ENCODE measurements at places on chromosomes 12 and 14.

- DNase-seq = no peak
Measured at GRCh38 chr12:16020031-16020430, 108.9 kb downstream of the DERA start.

DNA sequence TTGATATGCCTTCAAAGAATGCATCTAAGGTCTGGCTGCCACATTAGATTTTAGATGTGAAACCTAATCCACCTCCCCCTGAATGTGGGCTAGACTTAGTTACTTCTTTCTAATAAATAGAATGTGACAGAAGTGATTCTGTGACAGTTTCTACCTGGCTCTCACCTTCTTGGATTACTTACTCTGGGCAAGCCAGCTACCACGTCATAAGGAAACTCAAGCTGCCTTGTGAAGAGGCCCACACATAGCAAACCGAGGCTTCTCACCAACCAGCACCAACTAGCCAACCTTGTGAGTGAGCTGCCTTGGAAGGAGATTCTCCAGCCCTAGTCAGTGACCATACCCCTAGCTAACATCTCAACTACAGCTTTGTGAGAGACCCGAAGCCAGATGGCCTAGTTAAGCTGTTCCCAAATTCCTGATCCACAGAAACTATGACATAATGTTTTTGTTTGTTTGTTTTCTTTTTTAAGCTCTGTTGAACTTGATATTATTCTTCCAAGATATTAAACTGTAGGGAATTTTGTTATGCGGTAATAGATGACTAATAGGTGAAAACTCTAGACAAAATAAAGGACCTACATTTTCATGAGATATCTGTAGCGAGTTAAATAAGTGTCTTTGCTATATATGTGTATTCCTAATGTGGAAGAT, 6.2 kb downstream of the GPR19 start:
- DNase-seq = no peak

GRCh38 chr12:53057816-53058500, 8.1 kb downstream of the TNS2 start:
- no peak for DNase-seq

DNA sequence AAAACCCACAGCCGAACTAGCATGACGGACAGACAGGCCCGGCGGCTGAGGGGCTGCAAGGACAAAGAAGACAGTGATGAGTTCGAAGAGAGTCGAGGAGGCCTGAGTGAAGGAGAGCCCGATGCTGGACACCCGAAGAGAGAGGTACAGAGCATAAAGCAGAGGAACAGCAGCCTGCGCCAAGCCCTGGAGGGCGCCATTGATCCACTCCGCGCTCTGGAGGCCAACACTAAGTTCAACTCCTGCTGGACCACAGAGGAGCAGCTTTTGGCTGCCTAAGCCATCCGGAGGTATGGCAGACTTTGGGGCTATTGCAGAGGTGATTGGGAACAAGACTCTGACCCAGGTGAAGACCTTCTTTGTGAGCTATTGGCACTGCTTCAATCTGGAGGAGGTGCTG, 7.8 kb upstream of the PLXNC1 start:
- DNase-seq = no peak

- DNase-seq = no peak
Measured at GRCh38 chr12:98403385-98403784, 112.0 kb upstream of the TMPO start.

GRCh38 chr12:108856428-108857157, 790 bp downstream of the SSH1 start:
- DNase-seq = peak; percentile 50

- DNase-seq = no peak
Measured at GRCh38 chr12:68331500-68331868, 678 bp downstream of the MDM1 start.

GRCh38 chr14:64244279-64244678, 49.9 kb downstream of the ESR2 start:
- no peak for DNase-seq

GRCh38 chr12:104929977-104930376, 28.1 kb downstream of the SLC41A2 start:
- no peak for DNase-seq

DNA sequence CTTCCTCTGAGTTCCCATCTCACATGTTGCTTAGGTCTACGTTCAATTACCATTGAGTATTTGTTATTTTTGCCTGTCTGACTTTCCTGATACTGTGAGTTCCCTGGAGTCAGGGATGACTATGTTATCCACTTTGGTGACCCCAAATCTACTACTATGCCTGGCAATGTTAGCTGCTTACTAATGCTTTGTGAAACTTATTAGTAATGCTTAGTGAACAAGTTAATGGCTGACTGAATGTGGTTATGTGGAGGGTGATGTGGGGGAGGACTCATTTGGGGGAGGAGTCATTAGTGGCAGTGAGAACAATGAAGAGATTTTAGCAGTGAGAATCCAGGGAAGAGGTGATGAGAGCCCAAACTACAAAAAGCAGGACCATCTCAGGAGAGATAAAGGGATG, 121.6 kb downstream of the KTN1 start:
- no peak for DNase-seq

DNA sequence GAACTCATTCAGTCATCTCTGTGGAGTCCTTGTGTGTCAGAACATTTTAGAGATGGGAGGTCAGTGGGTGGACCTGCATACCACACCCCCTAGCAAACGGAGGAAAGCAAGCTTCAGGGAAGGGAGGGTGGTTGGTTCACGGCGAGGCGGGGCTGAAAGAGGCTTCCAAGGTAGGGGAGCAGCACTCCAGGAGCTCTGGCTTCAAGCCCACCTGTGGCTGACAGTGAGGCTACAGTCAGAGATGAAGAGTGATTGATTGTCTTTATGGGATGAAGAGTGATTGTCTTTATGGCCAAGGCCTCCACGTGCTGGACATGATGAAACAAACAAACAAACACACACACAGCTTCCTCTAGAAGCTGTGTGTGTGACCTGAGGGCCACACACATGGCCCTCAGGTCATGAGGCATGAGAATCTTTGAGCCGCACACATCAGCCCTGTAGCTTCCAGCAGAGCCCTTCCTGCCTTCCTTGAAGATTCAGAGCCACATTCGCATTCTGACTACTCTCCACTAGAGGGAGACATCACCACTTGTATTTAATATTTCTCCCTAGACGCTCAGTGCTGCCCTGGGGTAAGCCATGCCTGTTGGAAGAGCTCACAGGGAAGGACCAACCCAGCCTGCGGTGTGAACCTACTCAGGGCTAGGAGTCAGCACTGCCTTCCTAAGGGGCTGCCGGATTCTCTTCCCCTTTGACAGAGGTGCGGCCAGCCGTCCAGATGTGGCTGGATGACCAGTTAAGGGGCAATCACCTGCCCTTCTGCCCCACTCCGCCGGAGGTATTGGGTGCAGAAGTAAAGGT, 54.4 kb upstream of the KCNA1 start:
- peak; percentile 10 for DNase-seq

- no peak for DNase-seq
Measured at GRCh38 chr14:38016497-38016896, 191.2 kb upstream of the SSTR1 start.

DNA sequence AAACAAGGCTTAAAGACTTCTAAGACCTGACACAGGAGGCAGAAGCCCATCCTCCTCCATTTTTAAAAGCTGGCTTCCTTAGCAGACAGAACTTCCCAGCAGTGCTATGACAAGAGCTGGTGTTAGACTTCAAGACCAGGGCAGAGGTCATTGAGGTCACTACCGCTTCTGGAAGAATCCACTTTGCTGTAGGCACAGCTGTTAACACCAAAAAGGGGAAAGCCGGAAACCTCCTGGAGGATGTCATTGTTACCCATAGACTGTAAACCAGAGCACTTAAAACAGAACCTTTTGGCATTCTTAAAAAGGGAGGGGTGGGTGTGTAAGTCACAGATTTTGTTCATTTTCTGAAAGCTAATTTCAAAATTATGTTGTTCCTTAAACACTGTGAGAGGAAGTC, 445.7 kb downstream of the TMTC2 start:
- DNase-seq = no peak

DNA sequence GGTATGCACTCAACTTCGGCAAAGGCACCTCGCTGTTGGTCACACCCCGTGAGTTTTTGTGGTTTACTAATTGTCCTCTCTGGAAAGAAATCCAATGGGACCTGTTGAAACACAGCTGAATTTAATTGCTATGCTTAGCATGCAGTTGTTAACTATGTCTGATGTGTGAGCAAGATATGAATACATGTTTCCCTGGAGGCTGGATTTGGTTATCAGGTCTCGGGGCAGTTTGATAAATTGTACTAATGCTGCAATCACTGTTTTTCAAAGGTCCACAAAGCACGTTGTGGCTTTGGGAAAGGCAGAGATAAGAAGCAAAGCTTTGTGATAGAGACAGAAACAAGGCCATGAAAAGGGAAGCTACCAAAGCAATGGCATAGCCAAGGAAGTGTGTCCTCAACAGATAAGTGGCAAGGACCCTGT, 91.3 kb downstream of the DAD1 start:
- DNase-seq = no peak

GRCh38 chr12:19288603-19289244, 150.6 kb upstream of the AEBP2 start:
- DNase-seq = no peak

DNA sequence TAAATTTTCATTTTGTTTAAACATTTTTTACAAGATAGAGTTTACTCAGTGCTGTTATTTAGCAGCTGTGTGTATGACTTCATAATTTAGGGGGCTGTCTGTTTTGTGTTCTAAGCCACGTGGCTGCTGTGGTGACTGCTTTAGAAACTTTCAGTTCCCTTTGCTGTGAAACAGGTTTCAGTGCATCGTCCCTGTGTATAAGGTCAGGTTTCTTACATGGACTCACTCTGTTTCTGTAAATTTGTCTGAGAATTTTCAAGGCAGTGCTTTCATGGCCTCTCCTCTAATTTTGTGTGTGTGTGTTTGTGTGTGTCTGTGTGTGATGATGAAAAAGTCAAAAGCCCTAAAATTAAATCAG, 32.4 kb downstream of the BICD1 start:
- peak; percentile 1 for DNase-seq

- DNase-seq = no peak
Measured at GRCh38 chr12:82898441-82898840, 211.7 kb downstream of the TMTC2 start.

- DNase-seq = no peak
Measured at GRCh38 chr12:100842156-100842555, 47.6 kb downstream of the ANO4 start.

- no peak for DNase-seq
Measured at GRCh38 chr14:63717702-63718101, 10.2 kb downstream of the SGPP1 start.

GRCh38 chr12:58395470-58395869, 454.1 kb downstream of the ATP23 start:
- DNase-seq = no peak

GRCh38 chr12:56602239-56602638, 27.9 kb downstream of the BAZ2A start:
- no peak for DNase-seq

- no peak for DNase-seq
Measured at GRCh38 chr14:104741108-104741802, 11.7 kb upstream of the SIVA1 start.

DNA sequence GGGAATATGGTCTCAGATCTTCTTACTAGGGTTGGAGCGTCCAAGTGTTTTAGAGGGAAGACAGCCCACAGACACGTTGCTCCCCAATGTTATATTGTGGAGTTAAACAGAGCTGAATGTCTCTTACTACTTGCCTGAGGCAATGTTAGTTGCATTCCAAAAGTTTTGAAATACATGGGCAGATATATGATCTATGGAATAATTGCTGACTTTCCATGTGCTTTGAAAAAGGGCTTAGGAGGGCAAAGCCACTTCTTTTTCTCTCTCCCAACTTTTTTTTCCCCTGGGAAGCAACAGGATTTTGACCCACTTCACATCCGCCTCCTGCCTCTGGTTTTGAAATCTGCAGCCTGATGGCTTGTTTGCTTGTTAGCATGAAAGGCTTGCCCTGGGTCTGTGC, 33.7 kb upstream of the PAX9 start:
- no peak for DNase-seq

- DNase-seq = no peak
Measured at GRCh38 chr12:58105225-58106119, 164.1 kb downstream of the ATP23 start.

DNA sequence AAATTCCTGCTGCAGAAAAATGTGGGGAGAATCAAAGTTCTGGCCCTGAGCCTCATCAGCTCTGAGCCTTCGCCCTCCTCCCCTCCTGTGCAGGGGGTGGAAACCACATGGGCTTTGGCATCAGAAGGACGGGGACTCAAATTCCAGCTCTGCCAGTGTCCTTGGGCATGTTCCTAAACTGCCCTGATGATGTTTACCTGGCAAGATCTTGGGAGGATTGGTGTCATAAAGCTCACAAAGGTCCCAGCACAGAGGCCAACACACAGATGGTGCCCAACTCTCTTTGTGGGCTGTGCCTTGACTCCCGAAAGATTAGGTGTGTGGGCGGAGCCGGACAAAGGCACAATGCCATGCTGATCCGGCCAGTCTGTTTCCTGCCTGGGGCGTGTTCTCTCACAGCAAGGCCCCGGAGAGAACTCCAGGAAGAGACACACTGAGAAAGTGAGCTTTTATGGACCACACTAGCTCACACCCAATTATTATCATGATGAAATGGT, 20.5 kb upstream of the CLMN start:
- DNase-seq = no peak

- no peak for DNase-seq
Measured at GRCh38 chr12:110906083-110906482, 14.3 kb downstream of the MYL2 start.

DNA sequence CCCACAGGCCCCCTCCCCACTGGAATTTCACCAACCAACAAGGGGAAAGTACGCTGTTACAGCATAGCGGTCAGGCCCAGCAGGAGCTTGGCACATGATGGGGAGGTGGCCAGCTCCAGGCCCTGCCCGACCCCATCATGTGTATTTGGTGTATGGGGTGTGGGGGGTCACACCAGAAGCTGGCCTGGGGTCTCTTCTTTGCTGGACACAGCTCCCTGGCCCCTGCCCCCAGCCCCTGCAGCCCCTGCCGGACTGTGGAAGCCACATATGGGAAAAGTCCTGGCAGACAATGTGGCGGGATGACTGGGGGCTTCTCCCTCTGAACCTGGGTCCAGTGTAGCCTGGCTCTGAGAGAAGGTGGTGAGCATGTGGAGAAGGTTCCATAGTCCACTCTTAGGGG, 12.4 kb downstream of the NGB start:
- no peak for DNase-seq

DNA sequence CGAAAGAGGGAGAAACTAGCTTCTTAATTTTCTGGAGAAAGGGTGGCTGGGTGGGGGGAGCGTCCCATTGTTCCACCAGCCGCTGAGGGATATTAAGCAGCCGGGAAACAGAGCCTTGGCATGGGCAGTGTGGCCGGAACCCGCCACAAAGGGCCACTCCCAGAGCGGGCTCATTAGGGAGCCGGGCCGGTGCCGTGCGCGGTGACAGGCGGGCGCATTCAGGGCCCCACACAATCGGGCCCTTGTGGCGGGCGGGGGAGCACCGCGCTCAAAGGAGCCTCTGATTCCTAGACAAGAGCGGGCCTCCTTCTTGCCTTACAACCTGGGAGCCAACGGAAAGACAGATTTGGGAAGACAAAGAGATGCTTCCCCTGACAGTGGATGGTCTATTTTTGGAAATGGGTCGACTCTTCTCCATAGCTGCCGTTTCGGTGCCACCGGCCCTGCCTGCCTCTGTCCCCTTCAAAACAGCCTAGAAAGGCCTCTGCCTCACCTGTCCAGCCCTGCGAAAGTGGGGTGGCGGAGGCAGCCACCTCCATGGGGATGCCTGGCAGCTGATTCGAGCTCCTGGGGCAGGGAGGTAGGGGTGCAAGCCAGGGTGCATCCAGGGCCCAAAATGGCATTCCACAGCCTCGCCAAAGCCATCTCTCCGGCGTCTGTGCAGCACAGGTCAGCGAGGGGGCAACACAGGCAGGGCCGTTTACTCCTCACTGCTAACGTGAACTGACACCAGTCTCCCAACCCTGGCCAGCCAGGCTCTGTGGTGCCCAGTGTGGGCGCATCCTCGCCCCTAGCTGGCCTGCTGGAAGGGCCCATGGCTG, 10.9 kb downstream of the CCDC85C start:
- no peak for DNase-seq

Data from stimulated activated CD8-positive, alpha-beta memory T cell treated with anti-CD3 and anti-CD28 coated beads, Interleukin-4, amount 100 ng/mL, for 4 hours (primary cell).